SK-N-DZ (cell line): ENCODE measurements at places on chromosomes 6 and 20.

GRCh38 chr6:145235207-145235606, 500.1 kb downstream of the EPM2A start:
- no peak for DNase-seq

DNA sequence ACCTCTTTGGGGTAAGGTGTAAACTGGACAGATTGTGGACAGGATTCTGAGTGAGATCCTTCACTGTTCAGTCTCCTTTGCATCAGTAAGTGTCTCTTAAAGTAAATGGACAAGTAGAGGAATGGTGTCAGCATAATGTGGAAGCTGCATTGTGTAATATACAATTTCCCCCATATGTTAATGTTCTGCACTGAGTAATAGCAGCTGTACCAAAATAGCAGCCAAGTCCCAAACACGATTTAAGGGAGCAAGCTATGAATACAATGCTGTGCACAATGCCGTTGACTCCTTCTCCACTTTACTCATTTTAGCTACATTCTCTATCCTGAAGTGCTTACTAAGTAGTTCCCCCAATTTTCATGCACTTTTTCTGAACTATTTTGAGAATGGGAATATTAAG, 21.1 kb upstream of the TRIM26 start:
- no peak for DNase-seq

DNA sequence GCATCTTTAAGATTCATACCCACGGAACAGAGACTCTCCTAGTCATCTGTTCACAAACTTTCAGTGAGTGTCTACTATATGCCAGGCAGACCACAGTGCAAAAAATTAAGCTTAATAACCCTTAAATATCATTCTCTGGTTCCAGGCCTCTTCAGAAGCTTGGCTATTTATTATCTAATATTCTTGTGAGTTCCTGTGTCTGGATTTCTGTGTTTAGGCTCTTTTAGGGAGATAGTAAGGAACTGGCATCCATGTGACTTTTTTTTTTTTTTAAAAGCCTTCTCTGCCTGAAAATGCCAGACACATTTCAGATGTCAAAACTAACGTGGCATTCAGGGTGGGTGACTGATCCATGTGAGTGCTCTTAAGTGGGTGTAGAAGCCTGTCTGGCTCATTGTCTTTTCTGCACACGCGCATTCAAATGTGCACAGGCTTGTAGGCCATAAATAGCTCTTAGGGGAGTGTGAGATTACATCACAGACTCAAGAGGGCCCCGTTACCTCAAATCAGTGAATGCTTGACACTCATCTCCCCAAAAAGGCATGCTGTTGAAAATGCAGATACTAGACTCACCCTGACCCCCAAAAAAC, 141.9 kb downstream of the GMPR start:
- DNase-seq, result no peak

DNA sequence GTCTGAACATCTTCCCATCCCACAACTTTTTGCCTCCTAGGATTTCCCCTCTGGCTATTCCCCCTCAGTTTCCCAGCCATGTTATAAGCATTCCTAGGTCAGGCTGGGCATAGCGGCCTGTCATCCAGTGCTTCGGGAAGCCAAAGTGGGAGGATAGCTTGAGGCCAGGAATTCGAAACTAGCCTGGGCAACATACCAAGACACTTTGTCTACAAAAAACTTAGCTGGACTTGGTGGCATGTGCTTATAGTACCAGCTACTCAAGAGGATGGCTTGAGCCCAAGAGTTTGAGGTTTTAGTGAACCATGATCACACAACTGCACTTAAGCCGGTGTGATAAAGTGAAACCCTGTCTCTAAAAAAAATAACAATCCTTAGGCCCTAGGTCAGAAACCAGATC, 447.4 kb downstream of the KIF16B start:
- no peak for DNase-seq

DNA sequence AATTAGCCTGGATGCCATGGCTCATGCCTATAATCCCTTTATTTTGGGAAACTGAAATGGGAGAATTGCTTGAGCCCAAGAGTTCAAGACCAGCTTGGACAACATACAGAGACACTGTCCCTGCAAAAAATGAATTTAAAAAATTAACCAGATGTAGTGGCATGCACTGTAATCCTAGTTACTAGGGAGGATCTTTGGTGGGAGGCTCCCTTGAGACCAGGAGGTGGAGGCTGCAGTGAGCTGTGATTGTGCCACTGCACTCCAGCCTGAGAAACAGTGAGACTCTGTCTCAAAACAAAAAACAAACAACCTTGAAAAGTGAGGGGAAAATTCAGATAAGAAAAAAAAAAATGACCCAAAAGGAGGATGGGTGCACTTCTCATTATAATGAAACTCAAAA, 23.4 kb downstream of the CAP2 start:
- no peak for DNase-seq

DNA sequence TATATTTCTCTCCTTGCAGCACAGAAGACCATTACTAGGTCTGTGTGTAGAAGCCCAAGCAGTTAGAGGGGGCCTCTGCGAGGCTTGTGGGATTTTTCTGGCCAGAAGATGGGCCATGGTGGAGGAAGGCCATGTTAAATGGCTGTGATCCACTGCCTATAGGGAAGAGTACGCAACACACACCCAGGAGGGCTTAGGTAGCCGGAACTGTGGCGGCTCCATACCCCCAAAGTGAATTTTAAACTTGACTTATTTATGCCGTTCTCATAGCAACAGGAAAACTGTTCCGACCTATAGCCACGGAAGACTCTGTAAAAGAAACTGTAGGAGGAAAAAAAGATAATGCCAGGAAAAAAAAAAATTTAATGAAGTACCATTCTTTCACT, 69.5 kb downstream of the SLX4IP start:
- DNase-seq, result no peak

DNA sequence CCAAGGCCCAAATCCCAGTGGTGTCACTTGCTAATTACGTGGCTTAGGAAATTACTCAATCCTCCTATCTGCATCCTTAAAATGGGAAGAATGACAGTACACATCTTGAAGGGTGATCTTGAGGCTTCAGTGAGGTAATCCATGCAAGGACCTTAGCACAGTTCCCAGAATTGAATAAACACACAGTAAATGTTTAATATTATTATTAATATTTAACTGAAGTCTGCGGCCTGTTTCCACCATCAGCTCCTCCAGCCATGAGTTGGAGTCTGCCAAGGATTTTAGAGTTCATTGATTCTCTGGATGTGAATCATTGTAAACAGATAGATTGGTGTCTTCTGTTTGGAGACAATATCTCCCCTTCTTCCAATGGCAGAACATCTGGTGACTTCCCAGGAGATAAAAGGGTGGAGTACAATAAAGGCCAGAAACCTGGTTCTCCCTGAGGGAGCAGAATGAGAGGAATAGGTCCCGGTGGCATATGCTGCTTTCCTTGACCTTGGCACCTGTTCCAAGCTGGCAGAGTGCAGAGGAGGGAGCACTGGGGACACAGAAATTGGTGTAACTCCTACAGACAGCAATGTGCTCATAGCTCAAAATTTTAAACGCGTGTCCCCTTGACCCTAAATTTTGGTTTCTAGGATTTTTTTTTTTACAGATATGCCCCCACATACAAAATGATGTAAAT, 25.4 kb downstream of the UNC5CL start:
- DNase-seq, result no peak

DNA sequence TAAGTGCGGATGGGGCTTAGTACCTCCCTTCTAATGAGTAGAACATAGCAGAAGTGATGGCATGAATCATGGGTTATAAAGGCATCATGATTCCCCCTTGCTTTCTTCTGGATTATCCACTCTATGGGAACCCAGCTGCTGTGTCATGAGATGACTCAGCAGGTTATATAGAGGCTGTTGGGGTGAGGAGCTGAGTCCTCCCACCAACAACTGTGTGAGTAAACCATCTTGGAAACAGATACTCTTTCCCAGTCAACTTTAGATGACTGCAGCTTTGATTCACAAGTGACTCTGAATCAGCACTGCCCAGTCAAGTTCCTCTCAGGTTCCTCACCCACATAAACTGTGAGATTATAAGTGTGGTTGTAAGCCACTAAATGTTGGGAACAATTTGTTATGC, 46.3 kb downstream of the FAM83B start:
- DNase-seq, result no peak

DNA sequence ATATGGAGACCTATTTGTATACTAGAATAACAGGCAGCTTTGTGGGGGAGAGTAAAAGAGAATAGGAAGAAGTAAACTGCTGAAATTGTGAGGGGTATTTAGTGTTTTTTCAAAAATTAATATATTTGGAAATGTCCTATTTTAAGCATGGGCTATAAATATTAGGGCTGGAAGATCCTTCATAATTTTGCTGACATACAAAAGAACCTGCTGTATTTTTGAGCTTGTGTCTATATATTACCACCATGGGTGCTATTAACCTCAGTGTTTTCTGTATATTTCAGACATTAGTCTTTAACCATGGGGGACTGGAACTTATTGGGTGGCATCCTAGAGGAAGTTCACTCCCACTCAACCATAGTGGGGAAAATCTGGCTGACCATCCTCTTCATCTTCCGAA, at the start of gene GJA10:
Gene GJA10, plus strand, starts transcription at position 301 of the 400 bp plus-strand sequence. Its CDS starts 0 bp downstream, at position 301.
- DNase-seq, result no peak

GRCh38 chr6:48986845-48987244, 476.2 kb downstream of the MMUT start:
- no peak for DNase-seq

DNA sequence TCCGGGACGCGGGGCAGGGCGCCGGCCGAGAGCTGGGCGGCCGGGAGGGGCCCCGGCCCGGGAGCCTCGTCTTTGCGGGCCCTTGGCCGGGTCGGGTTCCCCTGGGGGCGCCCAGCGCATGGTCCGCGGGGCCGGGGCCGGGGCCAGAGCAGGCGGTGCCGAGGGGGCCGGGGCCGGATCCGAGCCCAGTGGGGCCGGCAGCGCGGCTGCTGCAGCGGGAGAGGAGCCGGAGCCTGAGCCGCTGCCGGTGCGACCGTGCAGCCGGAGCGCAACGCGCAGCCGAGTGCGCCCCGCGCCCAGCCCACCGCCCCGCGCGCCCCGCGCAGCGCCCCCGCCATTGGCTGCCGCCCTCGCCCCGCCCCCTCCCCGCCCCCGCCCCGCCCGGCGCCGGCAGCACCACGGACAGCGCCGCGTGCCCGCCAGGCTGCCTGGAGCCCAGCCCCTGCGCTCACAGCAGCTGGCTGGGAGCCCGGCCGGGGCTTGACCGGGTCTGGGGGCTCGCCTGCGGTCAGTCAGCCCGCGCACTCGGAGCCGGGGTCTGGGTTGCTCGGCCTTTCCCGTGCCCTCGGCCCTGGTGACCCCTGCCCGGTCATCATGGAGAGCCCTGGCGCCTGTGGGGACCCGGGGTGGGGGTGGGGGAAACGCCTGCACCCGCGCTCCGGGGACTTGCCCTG, at the start of gene HRH3:
Gene HRH3, minus strand, starts transcription at position 287 of the 674 bp plus-strand sequence. CDS start 308 bp downstream, outside the sequence.
- no peak for DNase-seq
